Substantia nigra (tissue), 51 donors: ENCODE measurements at places on chromosomes 6 and 20.

GRCh38 chr20:5282561-5282960 lies 34.2 kb downstream of the PROKR2 start:
- no peak for DNase-seq

- no peak for DNase-seq
These were observed 27.5 kb upstream of the JARID2 start for GRCh38 chr6:15218401-15218800.

- no peak for DNase-seq
These were observed 83.7 kb upstream of the ZNF322 start for GRCh38 chr6:26743157-26743821.

DNA sequence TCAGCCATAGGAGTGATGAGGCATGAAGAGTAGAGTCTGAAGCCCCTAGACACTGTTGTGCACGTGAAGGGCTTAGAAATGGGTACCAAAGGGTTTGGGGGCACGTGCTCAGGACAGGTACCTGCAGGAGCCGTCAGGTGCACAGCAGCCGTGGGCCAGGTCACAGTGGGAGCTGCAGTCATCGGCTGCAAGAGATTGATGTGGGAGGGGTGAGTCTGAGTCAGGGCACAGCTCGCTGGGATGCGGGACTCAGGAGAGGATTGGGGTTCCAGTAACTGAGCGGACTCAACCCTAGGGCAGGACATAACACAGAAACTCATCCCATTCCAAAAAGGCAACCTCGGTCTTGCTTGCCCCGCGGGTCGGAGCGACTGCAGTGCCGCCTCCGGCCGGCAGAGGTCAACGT lies 1.1 kb downstream of the DLK2 start:
- no peak for DNase-seq

- DNase-seq, result no peak
These were observed 12.0 kb downstream of the PFDN4 start for GRCh38 chr20:54219751-54220426.

GRCh38 chr20:2297357-2297728 lies 1.5 kb downstream of the TGM3 start:
- no peak for DNase-seq

- DNase-seq, result no peak
These were observed 35.7 kb downstream of the CNBD2 start for GRCh38 chr20:36004045-36004444.

DNA sequence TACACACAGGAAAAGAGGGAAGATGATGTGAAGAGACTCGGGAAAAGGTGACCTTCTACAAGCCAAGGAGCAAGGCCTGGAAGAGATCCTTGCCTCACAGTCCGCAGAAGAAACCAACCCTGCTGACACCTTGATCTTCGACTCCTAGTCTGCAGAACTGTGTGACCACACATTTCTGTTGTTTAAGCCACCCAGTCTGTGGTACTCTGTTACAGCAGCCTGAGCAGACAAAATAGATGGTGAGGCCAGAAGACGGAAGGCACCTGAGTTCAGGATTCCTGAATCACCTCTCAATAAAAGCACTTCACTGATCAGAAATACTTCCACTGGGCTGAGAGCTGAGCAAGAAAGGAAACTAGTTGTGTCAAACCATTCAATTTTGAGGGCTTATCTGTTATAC lies 103.3 kb downstream of the BACH2 start:
- no peak for DNase-seq

DNA sequence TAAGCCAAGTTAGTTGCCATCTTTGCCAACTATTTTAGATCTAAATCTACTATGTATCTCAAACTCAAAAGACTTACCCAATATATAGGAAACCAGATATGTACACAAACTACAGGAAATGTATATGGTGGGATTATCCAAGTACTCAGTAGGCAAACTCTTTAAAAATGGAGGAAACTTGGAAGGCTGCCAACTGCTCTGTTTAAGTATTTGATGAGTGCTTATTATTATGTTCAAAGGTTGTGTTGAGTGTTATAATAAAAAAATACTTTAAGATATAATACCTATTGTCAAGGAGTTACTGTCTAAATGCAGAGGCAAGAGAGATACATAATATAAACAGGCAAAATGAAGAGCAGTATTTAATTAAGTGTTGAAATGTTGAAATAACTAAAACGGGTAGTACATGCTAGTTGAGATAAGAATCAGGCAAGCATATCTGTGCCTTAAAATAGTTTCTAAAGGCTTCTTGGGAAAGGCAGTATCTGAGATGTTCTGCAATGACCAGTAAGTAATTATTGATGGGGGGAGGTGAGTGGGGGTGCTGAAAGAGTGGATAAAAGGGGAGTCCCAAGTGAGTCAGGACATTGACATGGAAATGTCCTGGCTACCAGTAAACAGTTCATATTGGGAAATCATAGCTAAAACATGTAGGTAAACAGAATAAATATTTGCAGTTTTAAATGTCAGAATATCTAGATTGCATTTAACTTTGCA lies 6.5 kb upstream of the DST start:
- DNase-seq, result no peak

- DNase-seq, result no peak
These were observed 253.6 kb downstream of the ARID1B start for GRCh38 chr6:157030755-157031154.

DNA sequence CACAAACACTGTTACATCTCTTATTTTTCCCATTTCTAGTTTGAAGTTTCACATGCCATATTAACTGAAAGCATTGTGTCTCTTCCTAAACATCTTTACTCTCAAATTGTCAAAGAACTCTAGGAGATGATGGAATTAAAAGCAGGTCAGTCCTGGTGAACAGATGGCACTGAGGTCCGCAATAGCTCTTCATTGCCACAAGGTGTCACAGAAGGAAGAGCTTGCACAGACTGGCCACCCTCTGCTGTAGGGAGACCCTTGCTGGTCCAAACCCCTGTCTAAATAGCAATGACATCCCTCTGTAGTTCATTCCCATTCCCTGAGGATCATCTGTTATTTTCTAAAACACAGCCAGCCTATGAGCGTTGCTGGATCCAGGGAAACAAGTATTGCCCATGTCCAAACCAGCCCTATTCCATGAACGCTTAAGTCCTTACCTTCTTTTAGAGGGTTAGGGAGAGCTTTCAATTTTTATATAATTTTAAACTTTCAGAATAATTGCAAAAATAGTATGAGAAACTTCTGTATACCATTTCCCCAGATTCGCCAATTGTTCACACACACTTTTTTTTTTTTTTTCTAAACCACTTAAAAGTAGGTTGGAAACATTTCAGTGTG lies 10.1 kb upstream of the HDAC2 start:
- no peak for DNase-seq

DNA sequence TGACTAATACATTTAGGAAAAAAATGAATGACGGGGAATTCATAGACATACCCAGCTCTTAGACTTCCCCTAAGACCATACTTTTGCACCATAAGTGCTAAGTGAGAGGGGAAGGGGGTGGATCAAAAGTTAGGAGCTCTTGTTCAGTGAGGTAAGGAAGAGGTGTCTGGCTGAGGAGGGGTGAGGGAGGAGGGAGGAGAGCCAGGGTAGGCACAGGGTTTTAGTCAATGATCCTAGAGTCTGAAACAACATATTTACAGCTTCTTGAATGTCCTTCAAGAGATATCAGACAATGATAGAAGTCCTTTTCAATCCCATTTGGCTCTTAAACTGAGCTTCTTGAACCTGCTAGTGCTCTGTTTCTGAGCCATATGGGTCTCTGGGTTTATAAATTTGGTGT lies 135.4 kb downstream of the FNDC1 start:
- DNase-seq, result no peak

GRCh38 chr6:82419132-82419581 lies 55.5 kb downstream of the TPBG start:
- DNase-seq, result no peak

- DNase-seq, result no peak
These were observed 60.9 kb downstream of the EPHA7 start for GRCh38 chr6:93358435-93358834.

DNA sequence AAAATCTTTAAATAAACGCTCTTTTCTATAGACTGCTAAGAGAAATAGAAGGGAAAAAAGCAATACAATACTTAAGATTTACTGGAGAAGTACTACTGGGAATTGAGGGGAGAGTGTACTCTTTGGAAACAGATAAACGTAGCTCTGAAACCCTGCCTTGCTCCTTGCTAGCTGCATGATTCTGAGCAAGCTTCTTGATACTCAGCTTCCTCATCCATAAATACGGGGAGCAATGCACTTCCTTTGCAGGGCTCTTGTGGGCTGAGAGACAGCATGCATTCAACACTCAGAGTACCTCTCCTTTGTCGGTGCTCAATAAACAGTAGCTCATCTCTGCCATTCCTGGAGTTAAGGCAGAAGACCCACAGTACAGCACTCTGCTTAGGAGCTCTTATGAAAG lies 159.7 kb downstream of the BTBD9 start:
- no peak for DNase-seq

- DNase-seq, result no peak
These were observed 858 bp downstream of the TP53INP2 start for GRCh38 chr20:34705008-34705396.

- DNase-seq, result no peak
These were observed 66.8 kb downstream of the LMBRD1 start for GRCh38 chr6:69729870-69730449.

DNA sequence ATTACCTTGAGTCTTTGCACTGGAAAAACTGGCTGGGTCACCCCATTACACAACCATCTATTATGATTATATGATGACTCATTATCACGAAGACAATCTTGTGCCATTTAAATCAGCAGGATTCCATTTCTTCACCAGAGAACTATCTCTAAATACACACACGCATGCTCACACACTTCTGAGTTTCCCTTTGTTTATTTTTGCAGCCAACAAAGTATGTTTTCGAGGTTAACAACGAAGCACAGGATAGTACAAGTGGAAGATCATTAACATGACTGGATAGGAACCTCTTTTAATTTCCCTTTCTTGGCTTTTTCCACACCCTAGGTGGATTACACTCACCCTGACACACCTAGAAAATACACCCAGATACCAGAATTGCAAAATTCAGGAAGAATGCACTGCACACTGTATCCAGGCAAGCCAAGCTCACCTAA lies 18.9 kb downstream of the PERP start:
- DNase-seq, result no peak

GRCh38 chr6:44594481-44594880 lies 207.0 kb downstream of the CDC5L start:
- DNase-seq, result no peak

GRCh38 chr6:135412761-135413160 lies 84.8 kb downstream of the AHI1 start:
- no peak for DNase-seq

DNA sequence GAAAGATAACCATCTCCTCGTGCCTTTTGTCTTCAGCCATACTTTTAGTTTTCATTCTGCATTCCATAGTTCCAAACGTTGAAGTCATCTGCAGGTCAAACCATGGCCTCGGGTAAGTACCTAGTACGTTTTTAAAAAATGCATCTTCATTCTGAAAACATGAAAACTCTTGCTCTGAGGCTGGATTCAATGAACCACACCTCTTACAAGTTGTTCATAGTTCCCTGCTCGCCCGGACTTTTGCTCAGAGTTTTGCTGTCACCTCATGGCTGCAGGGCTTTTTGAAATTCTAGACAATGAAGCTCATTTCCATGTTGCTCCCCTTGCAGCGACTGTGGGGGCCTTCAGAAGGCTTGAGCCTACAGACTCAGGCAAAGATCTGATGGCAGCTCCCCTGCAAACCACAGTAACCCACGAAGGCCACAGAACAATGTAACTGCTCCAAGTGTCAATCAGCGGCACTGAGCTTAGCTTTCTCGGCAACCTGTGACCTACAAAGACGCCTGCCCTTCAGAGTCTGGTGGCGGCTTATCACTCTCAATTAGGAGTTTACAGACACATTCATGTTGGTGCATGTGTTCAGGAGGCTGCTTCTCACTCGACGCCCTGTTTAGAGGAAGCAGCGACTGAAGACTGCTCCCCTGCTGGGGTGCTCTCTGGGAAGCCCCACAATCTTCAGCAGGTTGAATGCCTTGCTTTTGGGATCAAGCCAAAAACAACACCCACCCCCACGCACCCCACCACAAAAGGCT lies 61.2 kb downstream of the FOXC1 start:
- no peak for DNase-seq

DNA sequence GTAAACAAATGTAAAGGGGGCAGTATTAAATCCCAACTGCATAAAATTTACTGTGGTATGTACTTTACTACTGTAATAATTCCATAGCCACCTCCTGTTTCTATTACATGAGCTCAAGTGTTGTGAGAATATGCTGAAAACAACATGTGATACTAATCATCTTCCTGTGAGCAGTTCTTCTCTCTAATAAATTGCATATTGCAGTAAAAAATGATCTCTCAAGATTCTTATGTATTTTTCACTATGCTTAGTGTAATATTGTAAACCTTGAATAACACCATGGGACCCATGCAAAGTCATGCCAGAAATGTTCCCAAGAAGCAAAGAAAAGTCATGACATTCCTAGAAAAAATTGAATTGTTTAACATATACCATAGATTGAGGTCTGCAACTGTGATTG lies 133.0 kb upstream of the ATXN1 start:
- no peak for DNase-seq

DNA sequence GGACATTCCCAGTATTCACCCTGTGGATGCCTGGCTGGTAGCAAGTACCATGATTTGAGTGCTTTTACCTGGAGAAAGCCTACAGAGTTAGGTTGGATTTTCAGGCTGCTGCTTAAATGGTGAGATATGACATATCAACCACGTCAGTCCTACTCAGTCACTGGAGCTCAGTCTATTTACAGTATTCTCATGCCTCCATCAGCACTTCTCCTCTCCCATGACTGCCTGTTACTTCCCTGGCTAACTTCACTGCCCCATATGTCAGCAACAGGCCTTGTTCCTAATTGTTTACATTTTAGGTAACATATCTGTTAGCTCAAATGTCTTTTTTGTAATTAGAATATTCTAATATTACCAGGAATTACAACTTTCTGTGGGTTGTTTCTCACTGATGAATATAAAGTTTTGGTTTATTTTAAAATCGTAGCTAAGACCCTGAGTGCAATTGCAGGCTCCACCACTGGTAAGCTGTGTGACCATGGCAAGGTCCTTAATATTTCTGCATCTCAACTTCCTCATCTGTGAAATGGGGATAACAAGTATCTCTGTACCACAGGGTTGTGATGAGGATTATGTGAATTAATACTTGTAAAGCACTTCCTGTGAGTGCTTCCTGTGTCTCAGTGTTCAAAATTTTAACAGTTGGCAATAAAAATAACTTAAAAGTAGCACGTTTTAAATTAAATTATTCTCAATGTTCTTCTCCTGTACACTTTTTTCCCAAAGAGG lies 54.3 kb downstream of the RNF144B start:
- no peak for DNase-seq

DNA sequence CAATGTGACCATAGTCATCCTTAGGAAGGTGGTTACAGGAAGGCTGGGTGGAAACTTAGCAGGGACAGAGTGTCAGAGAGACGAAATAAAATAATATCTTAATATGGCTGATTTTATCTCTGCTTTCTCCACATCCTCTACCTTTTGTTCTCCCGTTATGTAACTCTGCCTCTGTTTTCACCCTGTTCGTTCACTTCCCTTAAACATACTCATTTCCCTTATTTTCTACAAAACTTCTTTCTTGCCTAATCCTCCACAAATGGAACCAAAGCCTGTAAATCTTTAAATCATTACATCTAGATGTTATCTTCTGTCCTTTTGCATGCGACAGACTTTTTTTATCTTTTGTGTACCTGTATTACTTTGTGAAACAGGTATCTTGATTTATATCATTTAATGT lies 23.3 kb upstream of the CRIP3 start:
- no peak for DNase-seq
